ENCODE measurements at places on chromosomes 5 and 9. TPM values are rescaled to one million over a fixed set of nuclear protein-coding genes. Genes with fewer than 3 reads are reported as not detected.

The PRRX2 gene
- 2.9 TPM for total RNA-seq

The TLR4 gene
- total RNA-seq, result 14.9 TPM

The CDKN2B-AS1 gene
- total RNA-seq, result 0.49 TPM

The FASTKD3 gene
- total RNA-seq, result 7.7 TPM

The SLC27A6 gene
- total RNA-seq, result 0.82 TPM

The PRRC1 gene
- 30.2 TPM for total RNA-seq

The GHR gene
- total RNA-seq, result 11.8 TPM

The PRR16 gene
- total RNA-seq, result 5.9 TPM

The PPIP5K2 gene
- 34.1 TPM for total RNA-seq

The MAST4 gene
- 19.3 TPM for total RNA-seq

The DAB2 gene
- 74.1 TPM for total RNA-seq

The BDP1 gene
- 27.5 TPM for total RNA-seq

The CDH6 gene
- total RNA-seq, result 6.9 TPM

The IFNA13 gene
- not detected for total RNA-seq

The IRF1 gene
- 23.5 TPM for total RNA-seq

The CSF1R gene
- total RNA-seq, result 44.4 TPM

The SLC2A6 gene
- 1.4 TPM for total RNA-seq

The KCNV2 gene
- total RNA-seq, result not detected

The ARSI gene
- 3.0 TPM for total RNA-seq

The OR1J2 gene
- total RNA-seq, result not detected

The TJP2 gene
- 23.0 TPM for total RNA-seq

The CARD9 gene
- 2.1 TPM for total RNA-seq

The HAVCR2 gene
- 4.1 TPM for total RNA-seq

The ALDH7A1 gene
- total RNA-seq, result 16.6 TPM

The FOCAD gene
- total RNA-seq, result 25.5 TPM

The PCDHAC2 gene
- total RNA-seq, result 3.0 TPM

Measured in sigmoid colon (tissue), 7 donors.